ENCODE measurements at places on chromosomes 3 and 15. TPM values are rescaled to one million over a fixed set of nuclear protein-coding genes. Genes with fewer than 3 reads are reported as not detected.

The CHRNB4 gene
- 0.77 TPM for total RNA-seq

The ECE2 gene
- not detected for total RNA-seq

The PIF1 gene
- 17.4 TPM for total RNA-seq

The BCL6 gene
- 7.2 TPM for total RNA-seq

The GPR171 gene
- not detected for total RNA-seq

The NR1I2 gene
- not detected for total RNA-seq

The CELF6 gene
- total RNA-seq = 0.09 TPM

The FHIT gene
- total RNA-seq = 0.40 TPM

The TRIM69 gene
- total RNA-seq = 4.1 TPM

The CCDC39 gene
- total RNA-seq = not detected

All from A549 treated with RU486 at 1 μM for 4 hours (cell line).